ENCODE measurements at places on chromosomes 3 and 15.

- no peak for DNase-seq
These were observed 177.0 kb upstream of the MBNL1 start for GRCh38 chr3:152091725-152092124.

DNA sequence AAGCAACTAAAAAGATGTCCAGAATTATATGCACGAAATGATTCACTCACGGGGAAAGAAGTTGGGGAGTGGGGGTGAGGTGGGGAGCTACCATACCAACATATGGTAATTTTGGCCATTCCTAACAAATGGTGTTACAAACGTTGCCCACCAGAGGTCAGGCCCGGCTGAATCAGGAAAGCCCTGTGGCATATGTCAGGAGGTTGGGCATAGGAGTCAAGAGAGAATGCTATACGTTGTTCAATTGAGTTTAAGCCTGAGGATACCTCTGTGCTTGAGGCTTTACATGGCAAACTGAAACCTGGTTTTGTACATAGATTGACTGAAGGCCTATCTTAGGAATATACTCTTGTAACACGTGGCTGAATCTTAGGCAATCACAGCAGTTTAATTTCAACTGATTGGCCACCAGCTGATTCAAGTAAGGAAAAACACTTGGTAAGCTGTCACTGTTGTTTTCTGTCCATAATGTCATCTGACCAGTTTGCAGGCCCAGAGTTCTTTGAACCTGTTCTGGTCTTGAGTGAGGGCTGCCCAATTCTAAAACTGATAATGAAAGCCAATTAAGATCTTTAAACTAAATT is 23.4 kb upstream of the SLC2A2 start:
- peak; percentile 38 for DNase-seq

DNA sequence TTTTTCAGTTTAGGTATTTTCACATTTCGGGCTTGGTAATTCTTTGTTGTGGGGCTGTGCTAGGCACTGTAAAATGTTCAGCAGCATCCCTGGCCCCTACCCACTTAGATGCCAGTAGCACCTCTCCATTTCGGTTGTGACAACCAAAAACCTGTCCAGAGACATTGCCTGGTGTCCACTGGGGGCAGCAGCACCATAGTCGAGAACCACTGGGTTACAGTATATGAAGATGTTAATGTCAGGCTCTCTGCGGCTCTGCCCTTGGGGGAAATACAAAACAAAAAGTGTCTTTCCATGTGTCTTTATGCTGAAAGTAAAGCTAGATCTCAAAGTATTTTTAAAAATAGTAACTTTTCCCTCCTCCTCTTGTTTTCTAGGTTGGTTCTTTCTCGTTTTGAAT is 177.2 kb downstream of the ITPR1 start:
- DNase-seq: no peak

DNA sequence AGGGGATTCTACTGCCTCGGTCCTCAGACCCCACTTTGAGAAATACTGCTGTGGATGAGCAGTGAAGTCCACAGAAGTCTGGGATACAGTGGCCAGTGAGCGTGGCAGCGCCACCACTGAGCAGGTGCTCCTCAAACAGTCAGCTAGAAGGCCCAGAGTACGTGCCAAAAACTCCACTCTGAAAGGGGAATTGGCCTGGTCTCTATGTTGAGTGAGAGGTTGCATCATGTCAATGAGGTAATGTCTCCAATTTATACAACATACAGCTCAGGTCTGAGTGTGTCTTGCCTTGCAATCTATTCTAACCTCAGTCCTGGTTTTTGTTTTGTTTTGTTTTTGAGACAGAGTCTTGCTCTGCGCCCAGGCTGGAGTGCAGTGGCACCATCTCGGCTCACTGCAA is 53.3 kb upstream of the ETV5 start:
- DNase-seq: peak; percentile 22

Data from CD4-positive, alpha-beta T cell treated with Interleukin-21 for 1 hour (primary cell).